ENCODE measurements at places on chromosomes 16 and 17.

DNA sequence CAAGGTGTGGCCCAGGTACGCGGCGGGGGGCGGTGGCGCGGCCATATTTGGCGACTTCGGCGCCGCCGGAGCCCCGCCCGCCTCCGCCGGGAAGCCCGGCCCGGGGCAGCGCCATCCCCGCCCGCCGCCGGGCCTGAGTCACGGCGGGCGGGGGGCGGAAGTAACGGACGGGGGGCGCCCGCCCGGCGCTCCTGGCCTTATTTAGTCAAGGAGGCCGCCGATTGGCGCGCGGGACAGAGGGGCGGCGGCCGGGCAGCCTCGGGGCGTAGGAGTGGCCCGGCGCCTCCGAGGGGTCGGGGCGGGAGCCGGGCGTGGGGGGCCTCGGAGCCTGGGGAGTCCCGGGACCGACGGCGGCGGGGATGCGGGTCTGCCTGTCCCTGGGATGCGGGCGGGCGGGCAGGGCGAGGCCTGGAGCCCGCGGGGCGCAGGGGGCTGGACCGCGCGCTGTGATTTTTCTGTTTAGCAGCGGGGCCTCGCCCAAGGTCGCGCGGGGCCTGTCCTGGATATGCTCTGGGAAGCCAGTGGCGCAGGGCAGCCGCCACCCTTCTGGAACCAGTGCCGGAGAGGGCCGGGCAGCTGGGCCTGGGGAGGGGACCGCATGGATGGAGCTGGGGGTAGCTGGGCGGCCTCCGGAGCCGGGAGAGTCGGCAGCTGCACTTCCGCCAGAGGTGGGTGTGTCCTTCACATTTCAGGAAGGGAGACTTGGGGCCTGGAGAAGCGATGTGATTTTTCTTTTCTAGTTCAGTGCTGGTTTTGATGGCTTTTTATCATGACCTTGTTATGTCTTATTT lies 2.3 kb upstream of the ACTG1 start:
- DNase-seq: peak; percentile 82

DNA sequence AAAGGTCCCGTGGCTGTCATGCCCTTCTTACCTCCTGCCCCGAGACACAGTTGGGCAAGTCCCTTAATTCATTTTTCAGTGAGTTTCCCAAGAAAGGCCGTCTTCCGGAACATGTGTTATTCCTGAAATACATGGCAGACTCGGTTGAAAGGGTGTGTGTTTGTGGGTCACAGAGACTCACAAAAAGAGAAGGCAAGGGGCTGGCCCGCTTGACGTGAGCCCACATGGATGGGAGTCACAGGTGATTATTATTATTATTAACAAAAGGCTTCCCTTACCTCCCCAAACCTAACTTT lies 34.1 kb upstream of the CCR7 start:
- DNase-seq: no peak

DNA sequence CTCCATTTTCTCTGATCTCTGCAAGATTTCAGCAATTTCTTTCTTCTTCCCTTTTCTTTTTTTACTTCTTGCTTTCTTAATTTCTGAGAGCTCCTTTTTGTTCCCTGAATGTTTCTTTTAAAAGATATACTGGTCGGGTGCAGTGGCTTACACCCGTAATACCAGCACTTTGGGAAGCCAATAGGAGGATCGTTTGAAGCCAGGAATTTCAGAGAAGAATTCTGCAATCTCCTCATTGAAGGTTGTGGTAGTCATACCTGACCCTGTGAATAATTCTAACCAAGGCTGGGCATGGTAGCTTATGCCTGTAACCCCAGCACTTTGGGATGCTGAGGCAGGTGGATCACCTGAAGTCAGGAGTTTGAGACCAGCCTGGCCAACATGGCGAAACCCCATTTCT lies 15.6 kb upstream of the ABCC1 start:
- DNase-seq: no peak

DNA sequence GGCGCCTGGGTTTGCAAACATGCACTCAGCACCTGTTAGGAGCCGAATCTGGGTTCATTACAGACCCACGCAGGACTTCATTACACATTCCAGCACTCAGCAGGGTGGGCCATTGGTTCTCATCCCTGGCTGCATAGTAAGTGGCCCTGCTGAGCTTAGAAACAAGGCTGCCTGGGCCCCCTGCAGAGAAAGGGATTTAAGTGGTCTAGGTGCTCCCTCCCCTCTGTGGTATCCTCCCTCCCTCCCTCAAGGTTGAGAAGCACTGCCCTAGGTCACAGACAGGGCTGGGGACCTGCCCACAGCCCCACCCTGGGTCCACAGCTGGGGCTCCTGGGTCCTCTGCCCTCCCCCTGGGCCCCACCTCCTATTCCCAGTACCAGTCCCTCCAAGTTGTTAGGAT lies 28.3 kb downstream of the WNT3 start:
- DNase-seq: no peak

- DNase-seq: no peak
These were observed at the start of gene NEUROD2 for GRCh38 chr17:39607851-39608130. Gene NEUROD2 (minus strand): TSS chr17:39607920. CDS start chr17:39606599, 1,321 bp downstream.

DNA sequence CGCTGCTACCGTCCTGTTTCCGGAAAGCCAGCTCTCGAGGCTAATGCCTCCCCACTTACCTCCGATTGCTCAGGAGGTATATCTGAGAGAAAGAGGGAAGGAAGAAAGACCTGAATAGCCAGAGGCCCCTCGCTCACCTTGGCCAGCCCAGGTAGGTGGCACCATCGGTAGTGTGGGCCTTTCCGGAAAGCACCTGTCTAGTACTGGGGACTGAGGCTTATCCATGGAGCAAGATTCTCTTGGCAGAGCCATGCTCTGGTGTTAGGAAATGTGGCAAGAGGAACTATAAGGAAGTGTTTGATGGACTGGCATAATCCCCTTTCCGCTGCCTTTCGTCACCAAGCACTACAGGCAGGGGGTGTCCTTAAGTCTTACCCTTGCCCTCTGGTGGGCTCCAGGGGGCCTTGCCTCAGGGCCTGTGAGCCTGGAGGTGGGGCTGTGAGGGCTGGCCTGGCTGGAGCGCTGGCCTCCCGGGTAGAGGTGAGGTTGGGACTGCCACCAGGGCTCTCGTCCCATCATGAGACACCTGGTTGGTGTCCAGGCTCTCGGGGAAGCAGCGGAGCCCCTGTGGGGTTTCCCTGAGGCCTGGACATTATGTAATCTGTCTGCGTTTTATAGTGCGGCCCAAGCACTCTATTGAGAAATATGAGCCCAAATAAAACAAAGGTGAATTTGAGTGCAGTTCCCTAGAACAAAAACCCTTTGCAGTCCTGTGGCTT lies 2.9 kb downstream of the CMIP start:
- DNase-seq: no peak

DNA sequence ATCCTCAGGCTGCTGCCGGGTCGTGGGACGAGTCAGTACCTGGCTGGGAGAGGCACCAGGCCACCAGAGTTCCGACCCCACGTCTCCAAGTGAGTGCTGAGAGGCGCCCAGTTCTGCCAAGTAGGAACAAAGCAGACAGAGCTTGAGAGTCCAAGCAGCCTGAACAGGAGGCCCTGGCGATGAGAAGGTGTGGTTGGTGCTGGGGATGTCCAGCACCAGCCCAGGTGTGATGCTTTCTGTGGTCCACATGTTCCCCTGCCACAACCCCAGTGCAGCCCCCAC lies 10.8 kb downstream of the TAX1BP3 start:
- DNase-seq: no peak

DNA sequence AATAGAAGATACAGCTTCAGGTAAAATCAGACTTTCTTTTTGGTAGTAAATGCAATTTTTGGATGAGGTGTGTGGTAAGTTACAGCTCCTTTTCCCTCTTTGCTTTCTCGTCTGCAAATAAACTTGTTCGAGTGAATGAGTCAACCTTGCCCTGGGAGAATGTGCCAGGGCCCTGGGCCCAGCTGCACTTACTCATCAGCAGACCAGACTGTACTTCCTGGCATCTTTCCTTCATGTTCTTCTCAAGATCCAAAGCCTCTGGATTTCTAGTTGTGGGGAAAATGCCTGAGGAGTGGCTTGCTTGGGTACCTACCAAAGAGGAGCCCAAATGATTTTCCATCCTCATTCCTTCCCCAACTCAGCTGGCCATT lies 5.4 kb upstream of the G6PC1 start:
- peak; percentile 90 for DNase-seq

- no peak for DNase-seq
These were observed 7.6 kb upstream of the SEC14L1 start for GRCh38 chr17:77133087-77133638.

GRCh38 chr17:74123866-74124444 lies 79.5 kb upstream of the RPL38 start:
- no peak for DNase-seq

DNA sequence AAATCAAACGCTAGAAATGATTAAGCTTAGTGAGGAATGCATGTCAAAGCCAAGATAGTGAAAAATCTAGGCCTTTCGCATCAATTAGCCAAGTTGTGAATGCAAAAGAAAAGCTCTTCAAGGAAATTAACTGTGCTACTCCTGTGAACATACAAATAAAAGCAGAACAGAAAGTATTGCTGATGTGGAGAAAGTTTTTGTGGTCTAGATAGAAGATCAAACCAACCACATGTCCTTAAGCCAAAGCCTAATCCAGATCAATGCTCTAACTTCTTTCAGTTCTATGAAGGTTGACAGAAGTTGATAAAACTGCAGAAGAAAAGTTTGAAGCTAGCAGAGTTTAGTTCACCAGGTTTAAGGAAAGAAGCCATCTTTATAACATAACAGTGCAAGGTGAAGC lies 1044.6 kb downstream of the CDH11 start:
- no peak for DNase-seq

DNA sequence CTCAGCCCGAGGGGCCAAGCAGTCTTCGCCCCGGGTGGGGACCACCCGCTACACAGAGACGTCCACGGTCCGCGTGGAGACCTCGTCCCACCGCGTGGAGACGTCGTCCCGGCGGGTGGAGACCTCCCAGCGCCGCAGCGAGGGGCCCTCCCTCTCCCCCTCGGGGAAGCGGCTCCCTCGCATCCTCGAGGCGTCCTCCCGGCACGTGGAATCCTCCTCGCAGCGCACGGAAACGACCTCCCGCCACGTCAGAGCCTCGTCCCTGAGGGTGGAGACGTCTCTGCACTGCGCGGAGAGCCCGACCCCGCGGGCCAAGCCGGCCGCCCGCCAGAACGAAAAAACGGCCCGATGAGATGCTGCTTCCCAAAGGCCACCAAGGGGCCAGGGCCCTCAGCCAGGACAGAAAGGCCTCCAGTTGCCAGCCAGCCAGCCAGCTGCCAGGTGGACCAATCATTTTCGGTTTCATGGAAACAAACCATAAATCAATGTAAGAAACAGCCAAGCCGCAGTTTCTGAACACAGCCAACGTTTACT lies 424 bp downstream of the C17orf100 start:
- peak; percentile 11 for DNase-seq

GRCh38 chr17:42680331-42680808 lies 1.3 kb downstream of the CCR10 start:
- DNase-seq: peak; percentile 29

DNA sequence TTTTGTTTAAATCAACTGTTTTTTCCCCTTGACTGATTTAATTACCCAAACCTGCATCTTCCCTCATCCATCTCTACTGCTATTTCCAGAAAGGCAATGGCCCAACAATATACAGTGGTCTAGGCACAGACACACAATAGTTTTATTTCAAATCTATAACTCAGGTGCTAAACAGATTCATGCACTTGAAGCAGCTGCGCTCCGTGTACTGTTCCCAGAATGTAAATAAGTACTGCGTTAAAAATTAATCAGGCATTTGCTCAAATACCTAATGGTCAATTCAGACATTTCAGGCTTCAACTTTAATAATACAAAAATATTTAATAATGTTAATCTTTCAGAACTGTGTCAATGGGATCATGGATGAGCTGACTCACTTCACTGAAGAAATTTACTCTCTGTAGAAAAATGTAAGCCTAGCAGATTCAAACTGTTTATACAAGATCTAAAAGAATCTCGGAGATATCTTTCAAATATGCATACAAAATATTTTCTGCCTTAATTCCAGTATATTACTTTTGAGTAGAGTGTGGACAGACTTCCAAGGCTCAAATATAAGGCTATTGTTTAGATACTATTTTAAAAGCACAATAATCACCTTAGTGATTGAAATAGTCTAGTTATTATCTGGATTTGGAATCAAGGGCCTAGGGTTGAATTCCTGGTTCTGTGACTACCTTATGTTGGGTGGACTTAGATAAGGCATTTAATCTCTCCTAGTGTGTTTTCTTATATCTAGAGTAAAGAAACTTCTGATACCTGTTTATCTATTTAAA lies 97.4 kb upstream of the PSMD7 start:
- peak; percentile 4 for DNase-seq

DNA sequence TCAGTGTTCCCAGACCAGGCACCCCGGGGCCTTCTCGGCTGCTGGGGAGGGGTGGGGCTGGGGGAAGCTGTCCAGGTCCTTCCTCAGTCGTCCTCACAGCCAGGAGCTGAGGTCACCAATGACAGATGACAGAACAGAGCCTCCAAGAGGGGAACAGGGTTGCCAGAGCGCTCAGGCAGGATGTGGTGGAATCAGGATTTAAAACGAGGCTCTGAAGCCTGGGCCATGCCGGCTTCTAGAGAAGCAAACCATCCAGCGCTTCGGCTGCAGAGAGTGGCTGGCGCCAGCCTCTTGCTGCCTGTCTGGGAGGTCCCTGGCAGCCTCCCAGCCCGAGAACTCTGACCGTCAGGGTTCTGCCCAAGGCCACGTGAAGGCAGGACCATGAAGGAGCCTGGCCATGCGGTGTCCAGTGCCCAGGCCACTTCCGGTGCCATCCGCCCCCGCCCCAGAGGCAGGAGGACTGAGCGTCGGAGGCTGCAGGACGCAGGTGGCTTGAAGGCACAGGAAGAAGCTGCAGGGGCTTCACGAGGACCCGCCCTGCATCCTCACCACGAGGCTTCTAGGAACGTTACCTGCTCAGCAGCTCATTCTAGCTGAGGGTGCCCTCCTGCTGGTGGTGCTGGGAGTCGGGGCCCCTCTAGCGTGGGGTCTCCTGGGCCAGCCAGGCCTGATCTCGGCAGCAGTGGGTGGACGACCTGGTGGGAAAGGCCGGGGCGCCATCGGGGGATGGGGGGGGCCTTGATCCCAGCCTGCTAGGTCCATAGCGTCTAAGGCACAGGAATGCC lies 78.5 kb downstream of the KLHDC4 start:
- DNase-seq: no peak

- DNase-seq: no peak
These were observed 1.8 kb downstream of the ZC3H7A start for GRCh38 chr16:11794996-11795886.

- no peak for DNase-seq
These were observed 17.7 kb downstream of the ANKRD11 start for GRCh38 chr16:89472711-89473075.

GRCh38 chr16:17387256-17387655 lies 83.5 kb downstream of the XYLT1 start:
- no peak for DNase-seq

DNA sequence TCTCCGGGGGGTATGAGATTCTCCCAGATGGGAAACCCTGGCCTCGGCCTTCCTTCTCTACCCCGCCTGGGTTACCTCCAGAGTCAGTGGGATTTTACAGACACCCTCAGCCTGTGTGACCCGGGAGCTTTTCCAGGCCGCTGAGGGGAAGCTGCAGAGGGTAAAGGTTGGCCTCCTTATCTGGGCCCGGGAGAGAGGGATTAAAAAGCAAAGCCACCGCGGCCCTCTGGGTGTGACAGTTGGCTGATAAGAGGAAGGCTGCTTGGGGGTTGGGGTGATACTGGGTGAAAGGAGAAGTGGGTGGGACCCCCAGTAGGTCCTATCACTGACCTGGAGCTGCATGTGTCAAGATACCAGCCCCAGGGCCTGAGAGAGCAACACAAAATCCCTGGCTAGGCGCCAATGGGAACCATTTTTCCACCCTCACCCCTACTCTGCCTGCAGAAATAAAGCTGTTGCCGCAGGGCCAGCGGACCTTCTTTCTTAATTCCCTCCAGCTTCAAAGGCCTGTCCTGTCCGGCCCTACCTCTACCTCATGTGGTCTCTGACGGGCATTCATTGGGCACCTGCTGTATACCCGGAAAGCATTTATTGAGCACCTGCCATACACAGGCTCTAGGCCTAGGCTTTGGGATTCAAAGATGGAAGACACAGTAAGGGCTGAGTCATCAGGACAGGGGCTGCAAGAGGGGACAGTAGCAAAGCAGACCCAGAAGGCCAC lies 77.6 kb upstream of the GSE1 start:
- DNase-seq: no peak

Data from IMR-90 (cell line).